ENCODE measurements at places on chromosomes 4 and X.

DNA sequence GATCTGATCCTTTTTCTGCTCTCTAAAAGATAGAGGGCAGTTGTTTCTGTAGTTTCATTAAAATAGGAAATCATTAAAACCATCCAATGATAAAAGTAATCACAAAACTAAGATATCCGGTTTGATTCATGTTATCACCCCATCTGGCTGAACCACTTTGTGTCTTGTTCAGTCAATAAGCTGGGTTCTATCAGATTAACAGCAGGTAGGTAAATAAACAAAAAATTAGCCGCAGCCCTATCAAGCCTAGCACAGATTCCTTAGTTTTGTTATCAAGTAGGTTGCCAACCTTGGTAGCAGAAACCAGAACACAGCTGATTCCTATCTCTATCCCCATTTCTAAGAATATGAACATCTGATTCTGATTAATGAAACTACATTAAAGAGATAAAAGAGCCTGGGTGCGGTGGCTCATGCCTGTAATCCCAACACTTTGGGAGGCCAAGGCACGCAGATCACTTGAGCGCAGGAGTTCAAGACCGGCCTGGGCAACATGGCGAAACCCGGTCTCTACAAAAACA, 118.6 kb upstream of the PLAC1 start:
- peaks cover 14% of the 10 kb centered on the region for H3K36me3 ChIP-seq
- no peak overlapping the region for H3K4me3 ChIP-seq

GRCh38 chr4:147513091-147513490, 32.2 kb downstream of the EDNRA start:
- H3K27me3 ChIP-seq, result peaks cover 16% of the 10 kb centered on the region
- no peaks in the 10 kb centered on the region for H3K36me3 ChIP-seq
- H3K4me1 ChIP-seq, result no peaks in the 10 kb centered on the region
- no peak for DNase-seq

DNA sequence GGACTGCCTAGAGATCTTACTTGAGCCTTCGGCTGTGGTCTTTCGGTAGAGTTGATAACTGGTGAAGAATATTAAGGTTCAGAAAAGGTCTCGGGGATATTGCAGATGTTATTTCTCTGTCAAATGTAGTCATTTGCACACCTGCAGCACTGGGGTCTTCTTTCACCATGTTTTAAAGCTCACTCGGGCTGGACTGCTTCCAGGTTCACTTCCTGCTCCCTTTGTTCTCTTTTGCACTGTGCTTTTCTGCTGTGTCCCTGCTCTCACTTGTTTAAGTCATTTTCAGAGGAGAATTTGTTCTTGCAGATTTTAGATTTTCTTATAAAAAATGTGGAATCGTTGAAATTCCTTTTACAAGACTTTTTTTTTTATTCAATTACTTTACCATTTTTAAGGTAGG, 68.5 kb downstream of the BMPR1B start:
- no peaks in the 10 kb centered on the region for H3K4me1 ChIP-seq
- no peak overlapping the region for H3K4me3 ChIP-seq
- DNase-seq, result no peak
- H3K27ac ChIP-seq, result no peak overlapping the region

DNA sequence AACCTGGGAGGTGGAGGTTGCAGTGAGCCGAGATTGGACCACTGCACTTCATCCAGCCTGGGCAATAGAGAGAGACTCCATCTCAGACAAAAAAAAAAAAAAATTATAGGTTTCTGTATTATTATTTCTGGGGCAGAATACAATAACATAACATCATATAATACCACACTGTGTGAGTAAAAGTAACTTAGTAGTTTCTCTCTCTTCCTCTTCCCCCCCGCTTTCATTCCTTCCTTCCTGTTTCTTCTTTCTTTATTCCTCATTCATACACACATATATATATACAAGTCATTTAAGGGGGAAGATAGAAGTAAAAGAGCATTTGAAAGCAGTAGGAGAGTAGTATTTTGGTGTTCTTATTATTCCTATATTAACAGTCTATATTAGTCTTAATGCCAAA, 55.9 kb upstream of the FHDC1 start:
- H3K27ac ChIP-seq, result no peak overlapping the region
- H3K36me3 ChIP-seq, result peaks cover 31% of the 10 kb centered on the region
- no peak for DNase-seq
- H3K4me3 ChIP-seq, result no peak overlapping the region
- H3K27me3 ChIP-seq, result no peaks in the 10 kb centered on the region
- no peaks in the 10 kb centered on the region for H3K4me1 ChIP-seq

GRCh38 chr4:186778134-186778533, 54.5 kb upstream of the FAT1 start:
- H3K27ac ChIP-seq, result no peak overlapping the region
- no peak for DNase-seq
- no peaks in the 10 kb centered on the region for H3K4me1 ChIP-seq

GRCh38 chr4:64857198-64857597, 447.9 kb upstream of the TECRL start:
- H3K4me3 ChIP-seq, result no peak overlapping the region
- DNase-seq, result no peak

DNA sequence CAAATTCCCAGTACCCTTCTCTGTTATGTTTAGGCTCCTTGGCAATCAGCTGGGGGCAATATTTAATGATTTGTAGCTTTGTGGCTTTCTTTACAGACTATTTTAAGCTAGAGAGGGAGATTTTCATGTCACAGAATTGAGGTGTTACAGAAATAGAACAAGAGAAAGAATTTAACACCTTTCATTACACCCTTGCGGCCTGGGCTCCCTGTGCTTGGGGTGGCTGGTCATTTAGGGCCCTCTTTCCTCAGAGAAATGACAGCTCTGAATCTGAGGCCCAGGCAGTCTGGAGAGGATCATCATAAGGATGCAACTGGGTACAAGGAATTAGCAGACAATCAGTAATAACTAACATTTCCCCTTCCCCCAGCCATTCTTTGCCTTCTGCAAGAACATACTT, 104.5 kb upstream of the INTU start:
- H3K4me3 ChIP-seq, result no peak overlapping the region
- no peaks in the 10 kb centered on the region for H3K4me1 ChIP-seq
- no peak overlapping the region for H3K27ac ChIP-seq
- H3K36me3 ChIP-seq, result no peaks in the 10 kb centered on the region
- no peaks in the 10 kb centered on the region for H3K27me3 ChIP-seq

DNA sequence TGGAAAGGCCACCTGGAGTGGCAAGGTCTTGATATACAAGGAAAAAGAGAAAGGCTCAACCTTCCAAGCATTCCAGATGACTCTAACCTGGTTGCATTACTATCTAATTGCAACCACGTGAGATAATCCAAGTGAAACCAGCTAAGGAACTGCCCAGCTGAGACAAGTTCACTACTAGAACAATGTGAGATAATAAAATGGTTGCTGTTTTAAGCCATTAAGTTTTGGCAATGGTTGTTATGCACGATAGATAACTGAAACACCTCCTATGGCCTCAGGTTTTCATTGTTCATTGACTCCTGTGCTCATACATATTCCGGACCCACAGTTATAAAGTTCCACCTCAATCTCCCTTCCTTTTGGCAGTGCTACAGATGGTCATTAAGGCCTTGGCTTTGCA, 9.2 kb upstream of the CXorf66 start:
- DNase-seq, result no peak
- no peak overlapping the region for H3K27ac ChIP-seq
- no peak overlapping the region for H3K4me3 ChIP-seq
- no peaks in the 10 kb centered on the region for H3K4me1 ChIP-seq
- no peaks in the 10 kb centered on the region for H3K36me3 ChIP-seq

GRCh38 chr4:33658971-33659370, 2585.3 kb downstream of the ARAP2 start:
- no peaks in the 10 kb centered on the region for H3K27me3 ChIP-seq
- H3K27ac ChIP-seq, result no peak overlapping the region
- no peaks in the 10 kb centered on the region for H3K36me3 ChIP-seq
- DNase-seq, result no peak

DNA sequence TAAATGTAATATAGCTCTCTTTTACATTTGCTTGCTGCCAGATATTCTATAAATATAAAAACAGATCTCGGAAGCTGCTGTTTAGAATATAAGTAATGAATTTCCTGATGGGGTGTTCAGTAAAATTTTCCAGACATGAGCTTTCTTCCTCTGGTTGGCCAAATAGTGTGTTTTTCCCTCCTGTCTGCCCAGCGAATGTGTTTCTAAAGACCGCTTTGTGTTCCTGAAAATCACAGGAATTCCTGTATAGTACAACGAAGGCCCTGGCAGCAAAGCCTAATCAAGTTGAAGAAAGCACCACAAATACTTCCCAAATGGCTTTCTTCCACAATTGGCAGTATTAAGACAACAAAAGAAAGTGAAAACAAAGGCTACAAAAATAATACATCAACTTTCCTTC, 494.1 kb downstream of the INPP4B start:
- peaks cover 45% of the 10 kb centered on the region for H3K36me3 ChIP-seq
- DNase-seq, result no peak
- no peaks in the 10 kb centered on the region for H3K27me3 ChIP-seq

DNA sequence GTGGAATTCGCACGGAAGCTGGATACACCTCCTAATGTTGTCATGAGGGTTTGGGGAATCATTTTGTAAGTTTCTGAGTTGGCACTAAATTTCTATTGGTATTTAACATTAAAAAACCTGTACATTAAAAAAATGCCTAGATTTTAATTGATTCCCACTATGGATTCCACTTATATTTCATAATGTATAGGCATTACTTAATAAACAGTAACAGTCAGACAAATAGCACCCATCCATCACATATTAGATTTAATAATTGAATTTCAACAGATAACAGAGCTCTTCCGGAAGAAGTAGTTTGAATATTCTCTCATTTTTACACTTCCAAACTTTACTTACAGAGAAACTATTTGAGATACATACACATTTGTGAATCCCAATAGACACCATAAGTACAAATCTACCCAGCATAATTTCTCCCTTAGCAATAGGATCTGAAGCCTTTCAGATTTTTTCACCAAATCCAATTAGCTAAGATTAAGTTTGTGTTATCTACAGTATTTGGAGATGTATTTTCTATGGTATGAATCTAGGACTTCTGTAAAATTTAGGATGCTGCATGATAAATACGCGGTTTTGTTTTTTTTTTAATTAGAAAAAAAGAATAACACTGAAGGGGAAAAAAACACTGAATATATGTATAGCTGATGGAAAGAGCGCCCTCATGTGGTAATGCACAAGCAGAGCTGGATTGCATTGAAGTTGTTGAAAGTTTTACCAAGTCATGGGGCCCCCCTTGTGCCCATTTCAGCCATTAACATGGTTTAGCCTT, 12.2 kb upstream of the ODAM start:
- H3K4me3 ChIP-seq, result no peak overlapping the region
- H3K27ac ChIP-seq, result no peak overlapping the region
- H3K36me3 ChIP-seq, result no peaks in the 10 kb centered on the region
- H3K4me1 ChIP-seq, result no peaks in the 10 kb centered on the region

- peaks cover 4% of the 10 kb centered on the region for H3K4me1 ChIP-seq
- H3K4me3 ChIP-seq, result no peak overlapping the region
- no peak overlapping the region for H3K27ac ChIP-seq
- no peak for DNase-seq
- H3K27me3 ChIP-seq, result no peaks in the 10 kb centered on the region
Measured at GRCh38 chrX:110015915-110016314, 13.0 kb downstream of the TMEM164 start.

- H3K27ac ChIP-seq, result no peak overlapping the region
- H3K36me3 ChIP-seq, result peaks cover 2% of the 10 kb centered on the region
- DNase-seq, result no peak
- no peak overlapping the region for H3K4me3 ChIP-seq
- peaks cover 5% of the 10 kb centered on the region for H3K27me3 ChIP-seq
Measured at GRCh38 chr4:114072781-114073180, 93.3 kb upstream of the ARSJ start.

DNA sequence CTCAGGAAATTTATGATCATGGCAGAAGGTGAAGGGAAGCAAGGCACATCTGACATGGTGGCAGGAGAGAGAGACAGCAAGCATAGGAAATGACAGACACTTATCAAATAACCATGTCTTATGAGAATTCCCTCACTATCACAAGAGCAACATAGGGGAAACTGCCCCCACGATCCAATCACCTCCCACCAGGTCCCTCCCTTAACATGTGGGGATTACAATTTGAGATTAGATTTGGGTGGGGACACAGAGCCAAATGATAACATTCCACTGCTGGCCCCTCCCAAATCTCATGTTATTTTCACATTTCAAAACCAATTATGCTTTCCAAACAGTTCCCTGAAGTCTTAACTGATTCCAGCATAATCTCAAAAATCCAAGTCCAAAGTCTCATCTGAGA, 8.2 kb upstream of the TMA16 start:
- peaks cover 19% of the 10 kb centered on the region for H3K27me3 ChIP-seq
- DNase-seq, result no peak
- H3K4me1 ChIP-seq, result no peaks in the 10 kb centered on the region
- H3K4me3 ChIP-seq, result no peak overlapping the region
- no peak overlapping the region for H3K27ac ChIP-seq

DNA sequence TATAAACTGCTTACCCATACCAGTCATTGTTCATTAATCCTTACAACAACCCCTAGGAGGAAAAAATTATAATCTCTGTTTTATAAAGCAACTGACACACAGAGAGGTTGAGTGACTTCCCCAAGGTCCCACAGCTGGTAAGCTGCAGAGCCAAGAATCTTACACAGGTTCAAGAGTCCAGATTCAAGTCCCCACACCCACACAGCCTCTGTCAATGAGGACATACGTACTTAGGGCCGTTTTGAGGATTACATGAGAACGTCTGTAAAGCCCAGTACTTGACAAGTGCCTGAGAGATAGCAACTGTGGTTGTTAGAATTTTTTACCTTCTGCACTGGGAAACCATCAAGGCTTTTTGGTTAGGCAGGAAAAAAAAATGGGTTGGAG, 556 bp upstream of the SLC25A43 start:
- H3K4me1 ChIP-seq, result peaks cover 14% of the 10 kb centered on the region
- DNase-seq, result no peak
- H3K27ac ChIP-seq, result peak overlapping the region; percentile 93
- no peaks in the 10 kb centered on the region for H3K36me3 ChIP-seq
- H3K27me3 ChIP-seq, result peaks cover 7% of the 10 kb centered on the region
- peak overlapping the region; percentile 76 for H3K4me3 ChIP-seq

DNA sequence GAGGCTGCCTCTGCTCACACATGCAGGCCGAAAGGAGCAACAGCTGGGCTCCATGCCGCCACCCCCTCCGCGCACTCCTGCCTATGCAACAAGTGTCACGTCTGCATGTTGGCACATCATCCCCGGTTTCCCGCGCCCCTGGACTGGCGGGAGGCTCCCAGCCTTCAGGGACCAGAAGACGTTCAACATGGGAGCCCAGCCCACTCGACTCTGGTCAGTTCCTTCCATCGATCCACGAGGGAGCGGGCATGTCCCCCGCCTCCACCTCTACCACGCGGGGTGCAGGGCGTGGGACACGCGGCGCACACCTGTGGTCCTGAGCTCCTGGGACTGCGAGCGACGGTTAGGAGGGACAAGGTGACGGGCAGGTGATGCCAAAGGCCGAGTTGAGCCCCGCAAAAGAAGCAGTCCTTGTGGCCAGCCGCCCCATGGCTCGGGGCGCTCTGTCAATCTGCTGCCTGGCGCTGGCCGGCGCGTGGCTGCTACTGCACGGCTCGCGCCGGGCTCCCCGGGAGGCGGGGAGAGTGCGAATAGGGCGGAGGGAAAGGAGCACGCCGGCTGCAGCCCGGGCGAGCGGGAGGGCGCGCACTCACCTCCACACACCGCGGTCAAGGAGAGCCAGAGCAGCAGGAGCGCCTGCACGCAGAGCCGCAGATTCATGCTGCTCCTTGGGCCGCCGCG, 645 bp downstream of the APLN start:
- H3K4me3 ChIP-seq, result peak overlapping the region; percentile 55
- H3K4me1 ChIP-seq, result peaks cover 12% of the 10 kb centered on the region
- DNase-seq, result no peak
- H3K27ac ChIP-seq, result no peak overlapping the region

All from activated CD4-positive, alpha-beta T cell treated with anti-CD3 and anti-CD28 coated beads, Interleukin-2, amount 10 ng/mL, durations not matched to agents 7 days and 5 days (primary cell).